ENCODE measurements at places on chromosomes 12 and 14.

DNA sequence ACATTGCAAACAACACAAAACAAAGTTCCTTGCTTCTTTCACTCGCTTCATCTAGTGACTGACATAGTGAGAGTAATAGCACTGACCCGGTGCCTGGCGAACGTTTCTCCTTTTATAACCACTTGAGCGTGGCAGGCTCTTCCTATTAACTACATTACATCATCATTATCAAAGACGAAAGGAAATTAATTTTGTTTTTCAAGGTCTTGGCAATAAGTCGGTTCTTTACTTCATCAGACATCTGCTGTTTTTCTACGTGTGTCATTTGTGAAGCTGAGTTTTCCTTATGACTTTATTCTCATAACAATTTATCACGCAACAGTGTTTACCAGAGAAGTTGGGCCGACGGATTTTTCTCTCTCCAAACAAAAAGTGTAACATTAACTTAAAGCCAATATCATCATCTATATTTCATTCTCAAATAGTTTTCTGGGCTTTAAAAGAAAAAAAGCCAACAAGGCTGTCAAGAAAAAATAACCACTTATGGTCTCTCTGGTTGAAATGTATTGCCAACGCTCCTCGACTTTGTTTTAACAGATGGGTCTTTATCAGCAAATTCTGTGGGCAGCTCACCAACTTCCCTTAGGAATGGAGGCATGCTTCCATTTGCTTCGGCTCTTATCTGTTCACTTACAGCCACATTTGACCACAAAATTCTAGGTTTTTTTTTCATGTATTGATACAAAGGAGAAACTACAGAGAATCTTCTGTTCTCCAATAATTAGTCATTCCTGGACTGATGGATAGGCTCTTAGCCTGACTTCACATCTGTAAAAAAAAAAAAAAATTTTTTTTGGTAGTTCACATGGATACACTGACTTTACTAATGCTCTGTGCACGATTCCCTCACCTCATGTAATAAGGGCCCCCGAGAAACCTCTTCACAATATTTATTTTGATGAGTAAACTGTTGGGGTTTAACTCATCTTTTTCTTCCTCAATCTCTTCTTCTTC is 97.1 kb upstream of the CDKN3 start:
- DNase-seq: no peak

GRCh38 chr12:24913130-24913529 is 35.8 kb downstream of the BCAT1 start:
- no peak for DNase-seq

DNA sequence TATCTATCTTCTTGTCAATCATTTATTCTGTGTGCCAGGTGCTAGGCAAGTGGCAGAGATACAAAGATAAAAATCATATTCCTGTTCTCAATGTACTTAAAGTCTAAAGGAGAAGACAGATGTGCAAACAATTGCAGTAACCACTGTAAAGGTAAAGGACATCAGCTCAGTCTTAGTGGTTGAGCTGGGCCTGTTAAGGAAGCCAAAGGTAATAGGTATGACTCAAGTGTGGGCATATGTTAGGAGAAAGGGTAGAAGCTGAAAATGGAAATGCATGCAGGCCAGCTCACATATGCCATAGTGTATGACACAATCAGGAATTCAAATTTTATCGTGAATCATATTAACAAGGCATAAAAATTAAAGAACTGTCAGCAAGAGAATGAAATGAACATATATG is 49.8 kb downstream of the FAR2 start:
- no peak for DNase-seq

DNA sequence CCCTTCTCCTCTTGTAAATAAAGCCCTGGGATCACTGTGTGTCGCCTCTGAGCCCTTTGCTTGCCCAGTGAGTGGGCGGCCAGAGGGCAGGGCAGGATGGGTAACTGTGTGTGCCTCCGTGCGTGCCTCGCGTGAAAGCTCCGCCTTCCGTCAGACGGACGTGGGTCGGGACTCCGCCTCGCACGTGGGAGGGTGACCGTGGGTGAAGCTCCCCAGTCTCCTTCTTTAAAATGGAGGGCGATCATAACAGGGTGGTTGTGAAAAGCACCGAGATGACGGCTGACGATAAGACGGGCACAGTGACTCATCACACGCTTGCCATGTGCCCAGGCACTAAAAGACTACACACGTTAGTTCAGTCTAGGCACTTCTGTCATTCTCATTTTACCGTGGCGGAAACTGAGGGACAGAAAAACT is 9.2 kb downstream of the PHB2 start:
- DNase-seq: no peak

- DNase-seq: no peak
Measured at GRCh38 chr14:105935384-105935783, 409.0 kb downstream of the TMEM121 start.

DNA sequence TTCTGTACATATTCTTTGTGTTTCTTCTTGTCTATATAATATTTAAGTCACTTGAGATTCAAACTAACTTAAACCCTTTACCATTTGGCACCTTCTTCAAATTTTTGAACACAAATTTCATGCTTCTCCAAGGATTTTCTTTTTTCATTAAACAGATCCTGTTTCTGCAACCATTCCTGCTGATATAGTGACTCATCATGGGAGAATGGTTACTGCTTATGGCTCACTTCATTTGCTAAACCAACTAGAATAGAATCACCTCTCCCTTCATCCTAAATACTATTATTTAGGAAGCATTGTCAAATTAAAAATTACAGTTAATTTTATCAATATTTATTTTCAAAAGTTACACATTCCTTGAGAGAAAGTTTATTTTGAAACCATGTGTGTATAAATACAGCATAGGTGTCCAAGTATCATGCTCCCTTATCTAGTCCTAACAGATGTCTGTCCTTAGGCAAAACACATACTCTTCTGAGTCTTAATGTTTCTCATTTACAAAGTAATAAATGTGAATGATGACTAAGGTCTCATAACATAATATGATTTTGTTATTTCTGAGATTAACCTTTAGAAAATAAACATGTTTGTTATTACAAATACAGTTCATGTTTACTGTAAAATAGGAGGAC is 40.7 kb downstream of the PLCZ1 start:
- DNase-seq: no peak

DNA sequence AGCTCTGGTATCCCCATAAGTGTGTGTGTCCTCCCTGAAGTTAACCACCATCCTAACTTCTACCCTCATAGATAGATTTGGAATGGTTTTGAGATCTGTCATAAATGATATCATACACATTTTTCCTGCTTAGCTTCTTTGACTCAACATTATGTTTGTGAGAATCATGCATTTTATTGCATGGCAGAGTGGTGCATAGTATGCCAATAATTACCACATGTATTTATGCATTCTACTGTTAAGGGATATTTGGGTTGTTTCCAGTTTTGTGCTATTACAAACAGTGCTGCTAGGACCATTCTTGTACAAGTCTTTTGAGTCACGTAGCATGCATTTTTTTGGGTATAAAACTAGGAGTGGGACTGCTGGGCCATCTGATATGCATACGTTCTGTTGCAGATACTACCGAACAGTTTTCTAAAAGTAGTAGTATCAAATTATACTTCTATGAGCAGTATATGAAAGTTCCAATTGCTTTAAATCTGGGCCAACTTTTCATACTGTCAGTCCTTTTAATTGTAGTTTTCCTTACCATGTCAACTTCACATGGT is 13.4 kb downstream of the GRIP1 start:
- no peak for DNase-seq

GRCh38 chr12:82896277-82896676 is 209.6 kb downstream of the TMTC2 start:
- DNase-seq: no peak

DNA sequence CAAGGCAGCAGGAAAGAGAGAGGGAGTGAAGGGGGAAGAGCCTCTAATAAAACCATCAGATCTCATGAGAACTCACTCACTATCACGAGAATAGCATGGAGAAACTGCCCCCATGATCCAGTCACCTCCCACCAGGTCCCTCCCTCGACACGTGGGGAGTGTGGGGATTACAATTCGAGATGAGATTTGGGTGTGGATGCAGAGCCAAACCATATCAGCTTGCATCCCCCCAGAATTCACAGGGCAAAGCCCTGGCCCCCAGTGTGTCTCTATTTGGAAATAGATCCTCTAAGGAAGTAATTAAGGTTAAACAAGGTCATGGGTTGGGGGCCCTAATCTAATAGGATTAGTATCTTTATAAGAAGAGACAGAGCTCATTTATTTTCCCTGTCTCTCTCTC is 56.1 kb upstream of the TCL1A start:
- DNase-seq: no peak

- no peak for DNase-seq
Measured at GRCh38 chr12:123133701-123134100, 17.2 kb downstream of the PITPNM2 start.

DNA sequence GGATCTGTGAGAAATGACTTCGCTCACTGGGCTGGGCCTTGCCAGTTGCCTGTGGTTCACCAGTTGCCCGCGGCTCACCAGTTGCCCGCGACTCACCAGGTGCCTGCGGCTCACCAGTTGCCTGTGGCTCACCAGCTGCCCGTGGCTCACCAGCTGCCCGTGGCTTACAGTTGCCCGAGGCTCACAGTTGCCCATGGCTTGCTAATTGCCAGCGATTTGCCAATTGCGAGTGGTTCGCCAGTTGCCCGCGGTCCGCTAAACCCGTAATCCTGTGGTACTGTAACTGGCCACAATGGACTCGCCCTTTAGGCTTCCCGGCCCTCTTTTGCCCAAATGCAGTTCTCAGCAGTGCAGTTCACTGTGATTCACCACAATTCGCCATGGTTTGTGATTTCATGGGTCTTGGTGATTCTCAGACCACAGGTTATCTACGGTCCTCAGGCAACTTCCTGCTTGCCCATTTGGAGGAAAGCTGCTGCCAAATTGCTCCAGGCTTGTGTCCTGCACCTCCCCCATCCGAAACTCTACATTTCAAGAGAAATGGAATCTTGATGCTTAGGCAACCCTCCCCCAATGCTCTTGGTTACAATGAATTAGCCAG is 15.0 kb upstream of the MEG3 start:
- DNase-seq: no peak

DNA sequence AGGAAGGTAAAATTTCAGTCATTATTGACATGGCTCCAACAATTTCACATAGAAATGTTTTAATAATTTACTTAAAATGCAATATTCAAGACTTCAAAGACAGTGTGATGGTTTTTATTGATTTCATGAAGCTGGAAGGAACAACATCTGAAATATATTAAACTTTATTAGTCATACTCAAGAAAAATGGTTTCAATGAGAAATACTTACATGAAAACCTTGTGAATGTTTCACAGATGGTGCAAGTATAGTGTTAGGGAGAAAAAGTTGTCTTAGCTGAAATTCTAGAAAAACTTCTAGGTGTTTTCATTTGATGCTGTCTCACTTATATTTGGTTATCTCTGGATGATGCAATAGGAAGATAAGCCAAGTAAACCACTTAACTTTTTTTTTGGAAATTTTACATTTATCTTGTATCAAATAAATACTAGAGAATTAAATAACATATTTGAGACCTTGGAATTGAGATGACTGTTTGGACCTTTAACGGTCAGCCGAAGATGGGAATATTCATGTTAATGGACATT is 65.5 kb downstream of the PELI2 start:
- DNase-seq: no peak

- no peak for DNase-seq
Measured at GRCh38 chr14:32400480-32400879, 71.4 kb downstream of the AKAP6 start.

DNA sequence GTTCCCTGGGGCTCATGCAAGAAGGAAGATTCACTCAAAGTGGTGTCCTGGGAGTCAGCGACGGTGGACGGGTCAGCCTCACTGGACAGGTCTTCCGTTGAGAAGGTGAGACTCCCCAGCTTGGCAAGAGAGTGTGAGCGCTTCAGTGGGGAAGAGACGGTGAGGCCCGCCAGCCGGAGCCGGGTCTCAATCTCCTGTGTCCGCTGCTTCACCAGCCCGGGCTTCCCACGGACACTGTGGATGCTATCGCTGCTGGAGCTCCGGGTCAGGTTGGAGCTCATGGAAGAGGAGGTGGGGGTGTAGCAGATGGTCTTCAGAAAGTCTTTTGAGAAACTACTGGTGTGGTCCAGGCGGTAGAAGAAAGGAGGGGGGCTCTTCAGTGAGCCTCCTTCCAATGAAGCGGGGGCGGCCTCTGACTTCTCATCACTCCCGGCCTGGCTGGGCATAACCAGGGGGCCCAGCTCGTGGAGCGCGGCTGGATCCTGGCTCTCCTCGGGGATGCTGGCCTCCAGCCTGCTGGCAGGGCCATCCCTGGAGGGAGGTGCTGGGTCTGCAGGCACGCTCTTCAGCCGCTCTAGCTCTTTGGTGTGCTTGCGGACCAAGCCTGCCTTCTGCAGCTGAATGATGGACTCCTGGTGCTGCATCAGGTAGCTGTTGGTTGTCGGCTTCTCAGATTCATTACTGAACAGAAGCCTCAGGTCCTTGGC is 56.9 kb upstream of the CORO1C start:
- no peak for DNase-seq

GRCh38 chr12:129551441-129551840 is 352.4 kb downstream of the TMEM132D start:
- no peak for DNase-seq

GRCh38 chr12:129393357-129393937 is 510.4 kb downstream of the TMEM132D start:
- no peak for DNase-seq

GRCh38 chr12:53700567-53700966 is 24.7 kb upstream of the ATP5MC2 start:
- no peak for DNase-seq

- DNase-seq: no peak
Measured at GRCh38 chr12:28367326-28367725, 177.1 kb downstream of the CCDC91 start.

DNA sequence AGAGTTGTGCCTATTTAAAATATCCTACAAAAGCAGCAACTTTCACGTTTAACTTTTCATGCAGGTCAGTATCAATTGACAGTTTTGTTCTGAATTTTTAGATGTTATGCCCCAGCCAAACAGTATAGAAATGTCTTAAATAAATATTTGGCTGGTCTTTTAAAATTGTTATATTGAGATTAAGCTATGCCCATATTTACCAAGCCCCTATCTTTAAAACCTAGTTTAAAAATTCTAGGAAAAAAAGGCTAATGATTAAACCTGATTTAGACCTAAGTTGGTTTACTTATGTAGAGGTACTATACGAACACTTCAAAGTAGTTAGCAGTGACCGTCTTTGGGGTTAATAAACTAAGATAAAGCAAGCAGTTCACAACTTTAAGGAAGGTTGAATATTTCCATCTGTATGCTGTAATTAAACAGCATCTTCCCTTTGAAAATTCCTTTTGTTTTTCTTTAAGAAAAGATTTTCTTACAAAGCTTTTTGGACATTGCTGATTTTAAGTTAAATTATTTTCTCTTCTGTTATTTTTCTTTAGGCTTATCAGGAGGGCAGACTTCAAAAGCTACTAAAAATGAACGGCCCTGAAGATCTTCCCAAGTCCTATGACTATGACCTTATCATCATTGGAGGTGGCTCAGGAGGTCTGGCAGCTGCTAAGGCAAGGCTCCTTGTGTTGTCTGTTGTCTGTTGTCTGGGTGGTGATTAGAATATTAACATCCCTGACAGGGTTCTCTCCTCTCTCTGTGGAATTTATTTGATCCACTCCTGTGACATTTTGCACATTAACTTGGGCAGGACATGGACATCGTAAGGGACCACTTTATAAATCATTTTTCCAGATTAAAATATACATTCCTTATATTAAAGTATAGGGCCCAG is 7.5 kb downstream of the EID3 start:
- DNase-seq: no peak

GRCh38 chr12:62716866-62717525 is 218.0 kb downstream of the PPM1H start:
- no peak for DNase-seq

GRCh38 chr12:24900196-24900595 is 48.7 kb downstream of the BCAT1 start:
- DNase-seq: no peak

- DNase-seq: no peak
Measured at GRCh38 chr14:51836417-51836816, 24.0 kb upstream of the GNG2 start.

Data from nephron progenitor cell (in vitro differentiated cells).